ENCODE measurements at places on chromosomes 11 and 22.
A peak's percentile ranks its signal among the peaks of the same experiment; 100 is the strongest.

DNA sequence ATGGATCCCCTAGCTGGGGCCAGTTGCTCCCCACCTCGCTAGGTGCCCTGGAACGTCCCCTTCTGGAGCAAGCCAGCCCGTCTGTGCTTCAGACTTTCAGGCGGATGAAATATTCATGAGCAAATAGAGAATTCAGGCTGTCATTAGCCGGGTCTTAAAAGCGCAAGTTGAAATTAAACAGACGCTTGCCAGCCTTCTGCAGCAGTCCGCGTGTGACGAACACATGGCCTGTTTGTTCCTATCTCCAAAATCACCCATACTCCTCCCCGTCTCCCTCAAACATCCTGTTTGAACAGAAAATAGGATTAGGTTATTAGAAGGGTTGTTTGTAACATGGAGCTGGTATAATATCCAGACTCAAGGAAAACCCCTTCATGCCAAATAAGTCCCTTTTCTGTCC is 38.7 kb downstream of the MYO18B start:
- no peak for DNase-seq

- DNase-seq, result no peak
Measured at GRCh38 chr11:132563050-132563449, 969.3 kb downstream of the OPCML start.

- no peak for DNase-seq
Measured at GRCh38 chr11:18789942-18790341, 1.7 kb downstream of the PTPN5 start.

DNA sequence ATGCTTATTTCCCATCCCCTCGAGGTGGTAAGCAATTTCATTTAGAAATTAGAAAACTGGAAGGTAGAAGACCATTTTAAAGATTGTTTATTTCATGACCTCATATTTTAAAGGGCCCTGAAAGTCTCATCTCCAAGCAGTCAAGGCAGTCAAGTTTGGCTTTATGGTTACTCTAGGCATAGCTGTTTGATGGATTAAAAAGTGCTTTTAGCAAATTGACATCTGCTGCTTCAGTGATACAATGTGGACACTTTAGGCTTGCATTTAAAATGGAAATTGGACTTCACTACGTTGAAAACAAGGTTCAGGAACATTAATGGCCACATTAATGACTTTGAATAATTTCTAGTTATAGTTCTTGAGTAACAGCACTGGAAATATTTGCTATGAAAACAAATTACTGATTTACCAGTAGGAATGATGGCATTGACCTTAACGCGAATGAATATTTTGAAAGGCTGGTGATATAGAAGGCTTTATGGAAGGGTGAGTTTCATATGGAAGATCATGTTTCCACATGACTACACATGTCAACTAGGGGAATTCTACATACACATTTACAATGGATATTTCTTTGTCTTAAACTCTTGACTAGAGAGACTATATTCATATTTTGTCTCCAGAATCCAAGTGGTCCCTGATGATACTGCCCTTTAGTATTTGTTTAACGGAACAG is 873.5 kb downstream of the JRKL start:
- DNase-seq, result no peak

GRCh38 chr11:59598961-59599360 is 16.6 kb downstream of the OSBP start:
- DNase-seq, result no peak

- DNase-seq, result no peak
Measured at GRCh38 chr22:50700387-50701075, 27.9 kb downstream of the SHANK3 start.

DNA sequence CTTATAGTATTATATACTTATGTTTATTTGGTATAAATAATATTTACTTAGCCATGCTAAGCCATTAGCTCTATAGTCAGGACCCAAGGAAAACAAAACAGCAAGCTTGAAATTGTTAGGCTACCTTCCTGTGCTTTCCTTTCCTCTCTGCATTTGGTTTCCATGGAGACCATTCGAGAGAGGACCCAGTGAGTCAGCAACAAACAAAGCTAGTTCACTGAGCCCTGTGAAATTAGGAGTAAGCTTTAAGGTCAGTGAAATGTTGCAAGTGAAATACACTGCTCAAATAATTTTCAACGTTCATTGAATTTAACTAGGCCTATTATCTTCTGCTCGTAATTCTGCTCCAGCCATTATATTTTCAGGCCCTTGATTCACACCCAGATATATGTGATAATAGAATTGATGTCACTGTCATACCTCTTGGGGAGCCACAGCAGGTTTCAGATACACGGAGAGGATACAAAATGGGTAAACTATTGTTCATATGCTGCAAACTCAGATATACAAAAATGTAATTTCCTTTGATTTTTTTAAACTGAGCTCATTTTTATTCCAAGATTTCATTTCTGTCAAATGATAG is 9.1 kb upstream of the OR10D3 start:
- DNase-seq, result no peak

DNA sequence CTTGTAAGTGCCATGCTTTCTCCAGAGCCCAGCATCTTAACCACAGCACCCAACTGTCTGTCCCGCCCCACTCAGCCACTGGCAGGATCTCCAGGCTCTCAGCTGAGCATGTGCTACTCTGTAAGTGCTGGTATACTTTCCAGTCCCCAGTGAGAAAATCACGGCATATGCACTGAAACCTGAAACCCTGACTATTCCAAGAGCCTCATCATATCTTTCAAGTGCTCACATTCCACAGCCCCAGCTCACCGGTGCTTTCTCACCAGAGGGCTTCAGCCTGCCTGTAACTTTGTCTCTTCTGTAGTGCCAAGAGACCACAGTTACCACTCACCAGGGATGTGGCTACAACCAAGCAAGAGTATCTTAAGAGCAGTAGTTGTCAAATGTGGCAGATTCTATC is 24.4 kb upstream of the PAMR1 start:
- DNase-seq, result no peak

DNA sequence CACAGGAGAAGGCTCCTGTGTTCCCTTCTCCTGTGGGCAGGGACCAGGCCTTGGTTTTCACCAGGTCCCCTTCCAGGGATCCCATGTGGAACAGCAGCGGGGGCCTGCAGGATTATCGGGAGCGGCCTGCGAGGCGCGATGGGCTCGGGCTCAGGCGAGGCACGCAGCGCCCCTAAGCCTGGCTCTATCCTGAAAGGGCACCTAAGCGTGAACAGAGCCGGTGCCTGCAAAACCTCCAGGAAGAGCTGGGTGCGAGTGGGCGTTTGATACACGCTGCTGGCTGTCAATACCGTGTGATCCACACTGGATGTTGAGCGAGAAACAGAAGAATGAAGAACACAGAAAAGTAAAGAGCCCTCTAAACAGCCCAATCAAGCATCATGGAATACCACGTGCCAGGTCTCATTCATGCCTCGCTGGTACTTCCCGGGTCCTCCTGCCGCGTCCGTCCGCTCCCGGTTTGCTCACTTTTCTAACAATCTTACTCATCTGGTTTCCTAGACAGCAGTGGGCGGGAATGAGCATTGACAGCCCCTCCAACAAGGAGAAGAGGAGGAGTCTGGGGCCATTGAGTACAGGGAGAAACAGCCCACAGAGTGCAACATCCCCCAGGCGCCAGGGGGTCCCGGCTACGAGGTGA is 12.5 kb downstream of the OSBPL5 start:
- no peak for DNase-seq

DNA sequence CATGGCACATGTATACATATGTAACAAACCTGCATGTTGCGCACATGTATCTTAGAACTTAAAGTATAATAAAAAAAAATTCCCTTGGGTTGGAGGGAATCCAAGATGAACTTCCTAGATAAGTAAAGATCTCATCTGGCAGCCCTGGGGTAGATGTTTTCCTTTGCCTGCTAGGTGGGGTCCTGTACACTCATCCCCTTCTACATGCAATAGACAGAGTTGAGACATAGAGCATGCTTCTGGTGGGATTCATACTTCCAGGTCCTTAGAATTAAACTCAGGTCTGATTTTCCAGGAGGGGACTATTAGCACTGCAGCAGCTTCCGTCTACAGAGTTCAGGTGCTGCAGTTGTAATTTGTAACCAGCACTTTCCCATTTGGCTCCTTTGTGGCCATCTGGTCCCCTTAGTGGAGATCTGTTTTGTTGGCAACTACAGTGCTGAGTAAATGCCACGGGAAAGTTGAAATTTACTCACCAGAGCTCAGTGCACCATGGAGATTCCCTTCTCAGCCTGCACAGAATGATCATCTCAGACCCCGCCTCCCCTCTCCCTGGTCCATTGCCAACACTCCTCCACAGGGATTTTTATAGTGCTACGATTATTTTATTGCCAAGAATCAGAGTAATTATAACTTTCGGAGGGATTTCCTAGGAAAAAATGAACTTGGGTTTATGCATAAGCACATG is 220.1 kb upstream of the E2F8 start:
- no peak for DNase-seq

- no peak for DNase-seq
Measured at GRCh38 chr11:1437500-1437899, 47.8 kb downstream of the BRSK2 start.

GRCh38 chr11:67592880-67593564 is 9.4 kb downstream of the GSTP1 start:
- no peak for DNase-seq

DNA sequence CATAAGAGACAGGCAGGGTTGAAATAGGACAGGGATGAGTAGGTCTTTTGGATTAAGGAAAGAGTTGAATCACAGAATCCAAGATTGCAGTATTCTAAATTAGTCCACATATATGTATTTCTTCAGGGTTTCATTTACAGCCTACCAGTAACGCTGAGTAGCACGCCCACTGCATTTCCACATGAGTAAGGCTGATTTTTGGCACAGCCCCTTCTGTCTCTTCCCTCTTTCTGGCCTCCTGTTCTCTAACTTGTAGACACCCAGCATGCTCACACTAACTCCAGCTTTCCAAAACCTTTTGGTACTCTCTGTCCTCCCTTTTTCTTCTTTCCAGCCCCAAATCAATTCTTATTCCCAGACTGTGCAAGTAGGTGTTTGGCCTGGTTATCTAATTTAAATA is 3.7 kb upstream of the SIK2 start:
- DNase-seq, result no peak

GRCh38 chr11:27313157-27313821 is 49.7 kb downstream of the CCDC34 start:
- no peak for DNase-seq

DNA sequence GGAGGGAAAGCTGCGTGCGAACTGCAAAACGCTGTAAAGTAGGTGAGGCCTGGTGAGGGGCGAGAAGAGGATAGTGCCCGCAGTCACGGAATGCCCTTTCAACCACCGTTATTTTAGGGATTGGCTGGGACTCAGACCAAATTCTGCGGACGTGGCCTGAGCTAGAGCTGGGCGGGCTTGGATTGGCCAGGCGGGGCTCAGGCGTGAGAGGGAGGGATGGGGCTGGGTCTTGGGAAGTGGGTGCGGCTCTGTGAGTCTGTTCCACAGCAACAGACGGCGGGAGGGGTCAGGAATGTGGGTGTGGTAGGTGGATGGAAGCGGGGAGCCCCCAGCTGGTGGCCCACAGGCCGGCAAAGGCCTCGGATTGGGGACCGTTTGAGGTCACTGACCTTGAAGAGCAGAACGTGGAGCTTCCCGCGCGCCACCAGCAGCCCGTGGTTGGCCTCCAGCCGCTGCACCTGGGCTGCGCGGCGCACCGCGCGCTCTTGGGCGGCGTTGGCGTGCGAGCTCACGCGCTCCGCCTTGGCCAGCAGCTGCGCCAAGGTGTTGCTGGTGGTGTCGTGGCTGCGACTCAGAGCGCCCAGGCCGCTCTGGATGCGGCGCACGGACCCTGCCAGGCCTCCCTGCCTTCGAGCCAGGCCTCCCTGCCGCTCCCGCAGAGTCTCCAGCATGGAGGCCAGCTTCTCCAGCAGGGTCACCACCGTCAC is 444 bp downstream of the CAVIN3 start:
- no peak for DNase-seq

DNA sequence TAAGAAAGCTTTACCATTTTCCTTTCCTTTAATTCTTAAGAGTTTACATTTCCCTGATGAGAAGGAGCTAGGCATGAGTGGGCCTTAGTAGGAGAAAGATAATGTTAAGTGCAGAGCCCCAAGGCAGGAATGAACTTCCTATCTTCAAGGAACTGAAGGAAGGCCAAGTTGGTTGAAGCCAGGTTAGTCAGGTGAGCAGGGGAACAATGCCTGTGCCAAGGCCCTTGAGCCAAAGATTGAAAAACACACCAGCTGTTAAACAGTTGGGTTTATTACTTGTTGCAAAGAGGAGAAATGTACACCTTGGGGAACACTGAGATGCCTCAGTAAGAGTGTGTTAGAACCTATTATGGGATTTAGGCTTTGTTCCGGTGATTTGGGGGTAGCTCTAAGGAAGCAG is 10.0 kb downstream of the CNTF start:
- DNase-seq, result no peak

DNA sequence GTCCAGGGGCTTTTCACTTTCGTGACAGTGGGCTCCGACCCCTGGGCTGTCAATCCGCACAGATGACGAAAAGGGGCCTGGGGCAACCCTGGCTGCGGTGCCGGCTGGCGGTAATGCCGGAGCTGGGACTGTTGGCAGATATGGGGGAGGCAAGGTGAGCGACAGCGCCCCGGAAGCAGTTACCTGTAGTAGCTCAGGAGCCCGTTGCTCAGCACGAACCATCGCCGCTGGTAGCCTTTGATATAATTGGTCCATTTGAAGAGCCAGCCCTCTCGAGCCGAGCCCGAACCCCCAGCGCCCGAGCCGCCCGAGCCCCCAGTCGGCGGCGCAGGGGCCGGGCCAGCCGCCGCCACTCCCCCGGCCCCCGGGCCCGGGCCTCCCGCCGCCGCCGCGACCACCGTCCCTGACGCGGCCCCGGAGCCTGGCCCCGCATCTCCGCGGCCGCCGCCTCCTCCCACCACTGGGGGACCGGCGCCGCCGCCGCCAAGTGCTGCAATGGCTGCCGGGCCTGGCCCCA is 396 bp downstream of the OSBP start:
- DNase-seq, result peak; percentile 41

GRCh38 chr11:3158131-3158591 is 6.9 kb downstream of the OSBPL5 start:
- DNase-seq, result no peak

DNA sequence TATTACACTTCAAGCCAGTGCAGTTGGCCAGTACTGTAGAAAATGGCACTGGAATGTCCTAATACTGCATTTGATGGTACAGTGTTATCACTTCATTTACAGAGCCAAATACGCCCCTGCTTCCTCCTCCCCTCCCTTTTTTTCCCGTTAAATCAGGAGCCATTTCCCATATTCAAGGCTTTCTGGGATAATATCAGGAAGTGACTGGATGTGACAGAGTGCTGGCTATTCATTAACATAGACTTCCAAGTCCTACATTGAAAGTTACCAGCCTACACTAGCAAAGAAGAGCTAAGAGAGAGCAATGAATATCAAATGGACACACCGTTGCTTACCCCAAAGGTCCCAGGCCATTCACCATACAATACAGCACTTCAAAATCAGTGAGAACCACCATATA is 32.1 kb upstream of the ABCC8 start:
- DNase-seq, result no peak

GRCh38 chr22:49303781-49304461 is 523.8 kb downstream of the BRD1 start:
- DNase-seq, result no peak

GRCh38 chr22:24503843-24504338 is 8.8 kb downstream of the UPB1 start:
- no peak for DNase-seq

- DNase-seq, result no peak
Measured at GRCh38 chr11:121534131-121535093, 81.6 kb upstream of the SORL1-AS1 start.
